ENCODE measurements at places on chromosomes 3 and 15.
A peak's percentile ranks its signal among the peaks of the same experiment; 100 is the strongest.

GRCh38 chr15:50463423-50464358 is 39.5 kb downstream of the USP8 start:
- DNase-seq, result no peak

DNA sequence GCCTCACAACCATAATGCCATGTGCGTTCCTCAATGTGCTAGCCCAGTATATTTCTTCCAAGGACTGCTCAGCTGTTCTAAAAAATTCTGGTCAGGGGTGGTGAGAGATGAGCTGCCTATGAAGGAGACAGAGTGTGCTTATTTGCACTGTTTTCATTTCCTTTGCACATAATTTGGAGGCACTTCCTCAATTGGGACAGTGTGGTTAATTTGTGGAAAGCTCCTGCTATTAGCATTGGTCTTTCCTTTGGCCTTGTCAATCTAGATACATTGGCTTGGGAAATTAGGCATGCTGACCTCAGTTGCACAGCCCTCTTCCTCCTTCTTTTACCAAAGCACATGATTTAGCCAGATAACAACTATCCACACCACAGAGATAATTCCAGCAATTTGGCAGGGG is 9.4 kb downstream of the FAM81A start:
- DNase-seq, result no peak

DNA sequence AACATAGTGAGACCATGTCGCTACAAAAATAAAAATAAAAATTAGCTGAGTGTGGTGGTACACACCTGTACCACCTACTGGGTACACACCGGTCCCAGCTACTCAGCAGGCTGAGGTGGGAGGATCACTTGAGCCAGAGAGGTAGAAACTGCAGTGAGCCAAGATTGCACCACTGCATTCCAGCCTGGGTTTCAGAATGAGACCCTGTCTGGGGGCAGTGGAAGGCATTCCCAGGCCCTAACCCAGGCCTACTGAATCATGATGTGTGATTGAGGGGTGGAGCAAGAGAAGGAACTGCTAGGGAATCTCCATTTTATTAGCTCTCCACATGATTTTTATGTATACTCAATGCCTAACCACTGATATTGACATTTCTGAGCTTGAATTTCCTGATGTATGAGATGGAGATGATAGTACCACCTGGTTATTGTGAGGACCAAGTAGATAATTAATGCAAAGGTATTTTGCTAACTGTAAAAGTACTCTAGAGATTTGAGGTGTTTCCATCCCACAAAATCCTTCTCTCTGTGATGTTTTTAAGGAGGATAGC is 169.5 kb upstream of the UMPS start:
- DNase-seq, result no peak

- DNase-seq, result no peak
These were observed 6.0 kb downstream of the DIPK2A start for GRCh38 chr3:143977341-143978262.

GRCh38 chr3:47592066-47592795 is 13.6 kb upstream of the CSPG5 start:
- no peak for DNase-seq

DNA sequence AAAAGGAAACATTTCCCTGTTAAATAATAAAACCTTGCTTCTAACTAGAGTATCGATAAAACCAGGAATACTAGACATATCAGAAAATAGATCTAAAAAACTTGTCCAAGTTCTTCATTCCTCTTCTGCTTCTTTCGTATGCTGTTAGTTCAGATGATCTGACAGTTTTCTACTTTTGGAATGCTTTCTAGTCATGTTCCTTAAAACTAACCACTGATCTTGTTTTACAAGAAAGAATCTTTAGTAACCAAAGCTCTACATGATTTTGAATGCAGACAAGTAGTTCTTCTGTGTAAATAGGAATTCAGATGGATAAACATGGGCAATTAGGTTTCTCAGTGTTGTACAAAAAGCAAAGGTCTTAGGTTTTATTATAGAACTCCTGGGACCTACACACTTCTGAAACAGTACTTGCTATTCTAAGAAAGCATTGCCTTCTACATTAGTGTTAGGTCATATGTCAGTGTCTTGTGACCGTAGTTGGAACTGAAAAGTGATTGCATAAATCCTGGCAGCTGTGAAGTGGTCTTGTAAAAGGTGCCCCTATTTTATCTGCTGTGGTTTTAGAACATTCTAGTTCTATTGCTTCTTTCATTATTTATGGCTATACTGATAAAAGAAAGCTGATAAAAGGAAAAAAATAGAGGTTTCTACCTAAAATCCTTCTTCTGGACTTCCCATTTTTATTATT is 40.7 kb downstream of the SNRK start:
- no peak for DNase-seq

DNA sequence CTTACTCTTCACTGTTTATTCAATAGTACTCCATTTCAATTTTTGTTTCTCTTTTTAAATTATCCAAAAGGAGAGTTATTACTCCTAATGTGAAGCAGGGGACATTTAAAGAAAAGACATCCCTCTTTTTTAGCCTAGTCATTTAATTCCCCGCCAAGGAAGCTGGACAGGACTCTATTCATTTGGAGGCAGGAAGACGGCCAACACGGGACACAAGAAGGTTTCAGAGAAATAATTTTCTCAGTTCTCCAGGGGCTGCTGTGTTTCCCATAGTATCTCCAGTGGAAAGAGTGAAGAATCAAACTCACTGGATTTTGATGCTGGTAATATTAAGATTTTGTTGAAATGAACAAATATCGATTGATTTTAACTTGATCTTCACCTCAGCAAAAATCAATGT is 833.7 kb downstream of the ROBO2 start:
- no peak for DNase-seq

DNA sequence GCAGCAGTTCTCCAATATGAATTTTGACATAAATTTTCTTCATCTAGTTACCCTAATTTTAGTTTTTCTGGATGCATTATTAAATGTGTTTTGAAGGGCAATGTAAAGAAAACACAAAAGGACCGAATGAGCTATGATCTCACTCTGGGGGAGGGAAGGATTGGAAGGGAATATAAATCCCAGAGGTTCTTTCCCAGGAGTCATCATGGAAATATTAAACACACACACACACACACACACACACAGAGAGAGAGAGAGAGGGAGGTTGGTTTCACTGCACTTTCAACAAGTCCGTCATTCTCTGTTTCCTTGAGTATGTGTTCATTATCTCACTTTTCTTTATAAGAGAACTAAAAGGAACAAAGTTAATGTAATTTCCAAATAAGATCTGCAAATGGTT is 70.7 kb upstream of the DCBLD2 start:
- no peak for DNase-seq

DNA sequence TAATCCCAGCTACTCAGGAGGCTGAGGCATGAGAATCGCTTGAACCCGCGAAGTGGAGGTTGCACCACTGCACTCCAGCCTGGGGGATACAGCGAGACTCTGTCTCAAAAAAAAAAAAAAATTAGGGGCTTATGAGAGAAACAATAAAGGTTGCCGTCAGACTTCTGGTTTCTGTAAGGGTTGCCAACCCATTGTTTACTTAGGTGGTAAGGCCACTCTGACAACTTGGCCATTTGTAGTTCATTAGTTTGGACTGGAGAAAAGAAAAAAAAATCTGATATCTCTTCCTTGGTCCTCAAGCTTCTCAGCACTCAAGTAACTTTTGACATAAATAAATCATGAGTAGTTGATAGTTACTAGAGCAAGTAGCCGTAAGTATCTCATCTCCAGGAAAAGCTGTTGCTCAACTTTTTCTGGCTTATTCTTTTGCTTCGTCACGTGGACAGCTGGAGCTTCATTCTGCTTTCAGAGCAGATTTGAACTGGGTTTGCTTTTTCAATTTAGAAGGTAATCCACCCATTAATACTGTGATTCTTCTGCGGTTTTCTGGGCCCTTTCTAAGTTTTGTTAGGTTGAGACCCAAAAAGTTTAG is 9.4 kb downstream of the SNX1 start:
- DNase-seq, result no peak

DNA sequence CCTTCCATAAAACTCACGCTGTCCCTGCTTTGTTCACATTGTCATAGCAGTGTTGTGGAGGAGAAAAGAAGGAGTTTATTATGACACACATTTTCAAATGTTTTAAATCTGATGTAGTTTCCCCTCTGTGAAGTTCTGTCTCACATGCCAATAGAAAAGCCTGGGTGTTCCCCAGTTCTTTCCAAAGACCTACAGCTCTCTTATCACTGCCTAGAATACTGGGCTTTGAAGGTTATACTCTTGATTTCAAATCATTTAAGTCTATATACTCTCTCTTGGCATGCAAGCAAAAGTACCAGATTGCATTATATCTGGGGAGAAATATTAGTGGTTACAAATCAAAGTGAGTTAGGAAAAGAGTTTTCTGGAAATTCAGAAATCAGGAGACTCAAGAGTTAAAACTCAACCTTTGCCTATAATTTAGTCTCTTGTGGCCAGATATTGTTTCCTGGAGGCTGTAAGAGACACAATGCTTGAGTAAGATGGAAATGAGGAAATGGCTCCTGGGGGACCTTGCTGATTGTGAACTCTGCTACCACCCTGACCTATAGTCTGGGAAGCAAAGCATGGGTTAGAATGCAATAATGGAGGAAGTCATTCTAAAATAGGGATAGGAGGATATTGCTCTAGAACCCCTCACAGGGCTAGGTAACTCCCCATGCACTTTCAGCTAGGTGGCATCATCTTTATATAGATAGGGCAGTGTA is 182.8 kb downstream of the KCNAB1 start:
- DNase-seq, result no peak

- DNase-seq, result no peak
These were observed 1119.0 kb downstream of the NAALADL2 start for GRCh38 chr3:175977968-175978752.

DNA sequence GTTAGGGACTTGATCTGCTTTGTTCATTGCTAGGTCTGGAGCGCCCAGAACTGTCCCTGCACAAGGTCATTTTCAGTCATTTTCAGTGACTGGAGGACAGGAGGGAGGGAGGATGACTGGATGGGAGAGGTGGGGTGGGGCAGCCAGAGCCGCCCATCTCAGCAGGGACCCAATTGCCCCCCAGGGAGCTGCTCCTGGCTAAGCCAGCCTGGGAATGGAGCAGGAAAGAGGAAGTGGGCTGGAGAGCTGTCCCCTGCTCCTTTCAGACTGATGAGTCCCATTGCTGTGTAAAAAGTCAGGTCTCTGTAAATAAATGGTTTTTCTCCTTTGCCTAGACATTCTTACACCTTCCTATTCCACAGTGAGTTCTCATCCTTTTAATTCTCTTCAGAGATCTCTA is 98.4 kb upstream of the RAD18 start:
- DNase-seq, result no peak

- no peak for DNase-seq
These were observed 84.6 kb downstream of the GREM1 start for GRCh38 chr15:32802286-32802936.

DNA sequence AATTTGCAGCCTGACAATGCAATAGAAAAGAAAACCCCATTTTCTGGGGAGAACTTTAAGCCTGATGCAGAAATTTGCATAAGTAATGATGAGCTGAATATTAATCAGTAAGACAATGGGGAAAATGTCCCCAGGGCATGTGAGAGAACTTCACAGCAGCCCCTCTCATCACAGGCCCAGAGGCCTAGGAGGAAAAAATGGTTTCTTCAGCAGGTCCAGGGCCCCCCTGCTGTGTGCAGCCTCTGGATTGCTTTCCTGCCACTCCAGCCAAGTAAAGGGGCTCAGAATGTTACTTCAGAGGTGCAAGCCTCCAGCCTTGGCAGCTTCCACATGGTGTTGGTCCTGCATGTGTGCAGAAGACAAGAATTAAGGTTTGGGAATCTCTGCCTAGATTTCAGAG is 900.3 kb upstream of the ROBO1 start:
- DNase-seq, result no peak

- DNase-seq, result no peak
These were observed 159.5 kb downstream of the CHSY1 start for GRCh38 chr15:101092156-101092866.

- DNase-seq, result peak; percentile 31
These were observed at the start of gene KIF7 for GRCh38 chr15:89654847-89655805. TSS of gene KIF7 (minus strand) at chr15:89655467. CDS start at chr15:89652930, 2,537 bp downstream.

DNA sequence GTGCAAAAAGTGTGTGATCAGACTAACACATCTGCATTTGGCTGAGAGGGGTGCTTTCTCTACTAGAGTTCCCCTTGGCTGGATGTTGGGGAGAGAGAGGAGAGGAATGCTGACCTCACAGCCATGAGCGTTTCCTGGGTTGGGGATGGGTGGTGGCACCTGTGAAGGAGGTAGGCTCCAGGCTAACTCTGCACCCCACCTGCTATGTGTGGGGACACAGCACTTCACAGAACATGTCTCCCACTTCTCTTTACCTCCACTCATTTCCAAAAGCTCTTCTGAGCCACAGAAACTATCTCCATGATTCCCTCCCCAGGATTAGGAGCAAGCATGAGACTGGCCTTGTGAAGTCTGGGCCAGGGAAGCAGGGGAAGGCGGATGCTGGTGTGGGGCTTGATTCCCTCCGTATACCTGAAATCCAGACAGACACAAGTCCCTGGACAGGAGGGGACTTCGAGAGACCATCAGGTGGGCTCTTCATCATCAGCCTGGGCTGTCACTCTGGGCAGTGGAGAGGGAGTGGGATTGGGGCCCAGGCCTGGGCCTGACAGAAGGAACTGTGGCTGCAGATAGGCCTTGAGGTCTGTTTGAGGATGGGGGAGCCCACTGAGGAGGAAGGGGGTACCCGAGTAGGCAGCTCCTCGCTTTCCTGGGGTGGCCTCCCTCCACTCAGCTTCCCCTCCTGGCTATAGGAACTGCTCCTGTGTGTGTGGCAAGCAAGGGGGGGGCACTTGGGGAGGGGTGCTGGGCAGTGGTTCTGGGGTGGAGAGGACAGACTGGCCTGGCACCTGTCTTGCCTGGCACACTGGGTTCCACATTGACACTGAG is 40.7 kb downstream of the FEM1B start:
- DNase-seq, result no peak

DNA sequence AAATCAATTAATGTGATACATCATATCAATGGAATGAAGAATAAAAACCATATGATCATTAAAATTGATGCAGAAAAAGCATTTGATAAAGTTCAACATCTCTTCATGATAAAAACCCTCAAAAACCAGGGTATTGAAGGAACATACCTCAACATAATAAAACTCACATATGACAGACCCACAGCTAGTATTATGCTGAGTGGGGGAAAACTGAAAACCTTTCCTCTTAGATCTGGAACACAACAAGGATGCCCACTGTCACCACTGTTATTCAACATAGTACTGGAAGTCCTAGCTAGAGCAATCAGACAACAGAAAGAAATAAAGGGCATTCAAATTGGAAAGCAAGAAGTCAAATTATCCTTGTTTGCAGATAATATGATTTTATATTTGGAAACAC is 30.5 kb downstream of the CCK start:
- no peak for DNase-seq

GRCh38 chr3:57079474-57079831 is 19.0 kb downstream of the SPATA12 start:
- no peak for DNase-seq

- DNase-seq, result no peak
These were observed 31.8 kb downstream of the GPR176 start for GRCh38 chr15:39888243-39888642.

- no peak for DNase-seq
These were observed 14.9 kb upstream of the DPH6 start for GRCh38 chr15:35560870-35561269.

GRCh38 chr3:182723596-182723995 is 69.7 kb upstream of the ATP11B start:
- no peak for DNase-seq

GRCh38 chr15:34721802-34722438 is 32.9 kb downstream of the GJD2 start:
- DNase-seq, result peak; percentile 29

- no peak for DNase-seq
These were observed 134.1 kb downstream of the ISL2 start for GRCh38 chr15:76470691-76471090.
